Cardiac ventricle fibroblast (primary cell): ENCODE measurements at places on chromosomes 2 and 18. TPM values are rescaled to one million over a fixed set of nuclear protein-coding genes. Genes with fewer than 3 reads are reported as not detected.

The ITPRIPL1 gene
- total RNA-seq: 0.20 and 0.31 TPM in 2 replicates

The MAL gene
- not detected in 2 replicates for total RNA-seq

The CRYGC gene
- total RNA-seq: not detected in 2 replicates

The HSPD1 gene
- 112 and 113 TPM in 2 replicates for total RNA-seq

The IFIH1 gene
- total RNA-seq: 5.2 and 5.4 TPM in 2 replicates

The FAM228A gene
- total RNA-seq: 0.12 TPM in 1 of 2 replicates, not detected in the other

The SATB2 gene
- total RNA-seq: 1.4 and 1.8 TPM in 2 replicates

The C2orf92 gene
- total RNA-seq: 0.75 and 0.93 TPM in 2 replicates

The CYRIA gene
- 2.9 and 3.1 TPM in 2 replicates for total RNA-seq

The ABCG5 gene
- not detected in 2 replicates for total RNA-seq

The NOP58 gene
- total RNA-seq: 34.9 and 35.5 TPM in 2 replicates

The DNMT3A gene
- total RNA-seq: 6.0 and 7.5 TPM in 2 replicates

The VWA3B gene
- total RNA-seq: not detected in 2 replicates

The RIT2 gene
- total RNA-seq: not detected in 2 replicates

The ANKRD30B gene
- total RNA-seq: not detected in 2 replicates

The SPRED2 gene
- 14.7 and 16.4 TPM in 2 replicates for total RNA-seq

The RBM43 gene
- 10.5 and 12.3 TPM in 2 replicates for total RNA-seq

The HRH4 gene
- total RNA-seq: 0.10 TPM in 1 of 2 replicates, not detected in the other

The EMX1 gene
- not detected in 2 replicates for total RNA-seq

The AGXT gene
- not detected in 2 replicates for total RNA-seq

The MRPL19 gene
- 30.2 and 34.9 TPM in 2 replicates for total RNA-seq

The SMAD7 gene
- total RNA-seq: 20.2 and 20.4 TPM in 2 replicates
